ENCODE measurements at places on chromosomes 16 and 17. TPM values are rescaled to one million over a fixed set of nuclear protein-coding genes. Genes with fewer than 3 reads are reported as not detected.

The G6PC1 gene
- total RNA-seq: not detected

The MIS12 gene
- 17.7 TPM for total RNA-seq

The OR1F1 gene
- total RNA-seq: not detected

The COQ9 gene
- 66.6 TPM for total RNA-seq

Measured in ureter (tissue), 1 donor.